Transverse colon (tissue), 4 donors: ENCODE measurements at places on chromosomes 3 and 15. TPM values are rescaled to one million over a fixed set of nuclear protein-coding genes. Genes with fewer than 3 reads are reported as not detected.

- no peaks in the 10 kb centered on the region for H3K36me3 ChIP-seq
- H3K4me1 ChIP-seq, result peaks cover 86% of the 10 kb centered on the region
- no peaks in the 10 kb centered on the region for H3K27me3 ChIP-seq
- peak overlapping the region; percentile 74 for H3K27ac ChIP-seq
- no peak for DNase-seq
Observed at GRCh38 chr3:183265157-183265642, 12.1 kb downstream of the B3GNT5 start.

DNA sequence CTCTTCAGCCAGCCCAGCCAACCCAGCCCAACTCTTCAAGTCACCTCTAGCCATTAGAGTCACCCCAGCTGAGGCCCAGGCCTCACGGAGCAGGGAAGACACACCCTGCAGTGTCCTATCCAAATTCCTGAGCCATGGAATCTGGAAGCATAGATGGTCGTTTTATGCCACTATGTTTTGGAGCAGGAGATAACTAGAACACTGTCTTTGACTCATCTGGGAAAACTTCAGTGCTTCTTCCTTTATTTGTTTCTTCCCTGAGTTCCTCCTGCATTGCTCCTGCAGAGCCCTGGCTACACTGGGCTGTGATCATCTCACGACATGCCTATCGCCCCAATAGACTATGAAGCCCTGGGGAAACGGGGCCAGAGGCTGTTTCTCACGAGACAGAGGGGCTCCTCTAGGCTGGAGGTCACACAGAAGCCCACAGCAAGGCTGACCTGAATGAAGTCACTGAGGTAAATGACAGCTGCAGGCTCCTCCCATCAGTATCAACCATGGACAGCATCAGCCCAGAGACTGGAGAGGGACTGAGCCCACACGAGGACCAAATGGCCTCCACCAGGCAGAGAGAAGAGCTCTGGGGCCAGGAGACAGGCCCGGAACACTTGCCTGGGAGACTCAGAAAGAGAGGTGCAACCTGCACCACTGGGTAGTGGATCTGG is 22.7 kb downstream of the CRABP1 start:
- H3K27me3 ChIP-seq, result no peaks in the 10 kb centered on the region
- no peak for DNase-seq
- peaks cover 11% of the 10 kb centered on the region for H3K4me1 ChIP-seq
- H3K36me3 ChIP-seq, result no peaks in the 10 kb centered on the region
- no peak overlapping the region for H3K4me3 ChIP-seq
- no peak overlapping the region for H3K27ac ChIP-seq

DNA sequence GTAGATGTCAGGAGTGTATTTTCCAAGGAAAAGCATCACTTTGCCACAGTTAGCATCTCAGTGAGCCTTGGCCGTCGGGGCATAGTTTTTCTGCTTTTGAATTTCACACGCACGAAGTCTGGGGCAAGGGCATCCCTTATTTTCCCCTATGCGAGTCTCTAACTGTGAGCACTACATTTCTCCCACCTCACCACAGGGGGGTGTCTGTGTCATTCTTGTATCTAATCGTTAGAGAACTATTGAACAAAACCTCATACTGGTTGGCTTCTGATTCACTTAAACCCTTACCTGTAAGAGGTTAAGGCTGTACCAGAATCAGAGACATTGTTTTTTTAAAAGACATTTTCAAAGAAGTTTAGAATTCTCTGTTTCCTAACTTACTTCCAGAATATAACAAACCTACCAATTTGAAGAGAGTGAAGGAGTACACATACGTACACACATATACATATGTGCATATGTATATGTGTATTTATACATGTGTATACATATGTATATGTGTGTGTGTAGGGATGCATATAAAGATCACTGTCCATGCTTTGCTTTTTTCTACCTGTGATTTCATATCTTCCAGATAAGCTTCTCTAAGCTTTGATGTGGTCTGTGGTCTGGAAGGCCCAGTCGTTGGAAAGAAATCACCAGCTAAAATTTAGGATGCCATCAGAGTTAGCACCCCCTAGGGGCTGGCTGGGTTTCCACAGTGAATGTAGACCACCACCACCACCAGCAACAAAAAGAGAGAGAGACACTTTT is 49.4 kb downstream of the MYZAP start:
- peaks cover 2% of the 10 kb centered on the region for H3K4me1 ChIP-seq
- no peak overlapping the region for H3K27ac ChIP-seq
- H3K27me3 ChIP-seq, result no peaks in the 10 kb centered on the region

GRCh38 chr3:66035763-66036477 is 2.8 kb downstream of the MAGI1 start:
- H3K36me3 ChIP-seq, result no peaks in the 10 kb centered on the region
- H3K4me1 ChIP-seq, result peaks cover 21% of the 10 kb centered on the region
- H3K4me3 ChIP-seq, result no peak overlapping the region
- H3K27ac ChIP-seq, result no peak overlapping the region

Gene ZPLD1
- not detected for total RNA-seq

DNA sequence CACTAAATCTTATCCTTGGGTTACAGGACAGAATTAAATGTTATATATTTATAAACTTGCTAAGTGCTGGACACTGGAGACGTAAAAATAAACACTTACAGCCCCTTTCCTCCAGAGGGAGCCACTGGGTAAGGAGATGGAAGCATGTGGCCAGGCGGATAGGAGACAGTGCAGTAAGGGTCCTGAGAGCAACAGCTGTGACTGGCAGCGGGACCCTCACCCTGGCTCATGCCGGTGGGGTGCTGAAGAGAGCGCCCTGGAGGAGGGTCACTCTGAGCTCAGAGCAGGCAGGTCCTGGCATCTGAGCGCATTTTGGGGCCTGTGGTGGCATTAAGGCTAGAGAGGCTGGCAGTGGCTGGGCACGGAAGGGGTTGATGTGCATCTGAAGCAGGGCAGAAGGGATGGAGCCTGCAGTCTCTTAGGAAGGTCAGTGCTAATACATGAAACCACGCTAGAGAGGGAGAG is 16.0 kb downstream of the SEC61A1 start:
- H3K27ac ChIP-seq, result no peak overlapping the region
- H3K4me3 ChIP-seq, result no peak overlapping the region
- DNase-seq, result no peak
- no peaks in the 10 kb centered on the region for H3K27me3 ChIP-seq

DNA sequence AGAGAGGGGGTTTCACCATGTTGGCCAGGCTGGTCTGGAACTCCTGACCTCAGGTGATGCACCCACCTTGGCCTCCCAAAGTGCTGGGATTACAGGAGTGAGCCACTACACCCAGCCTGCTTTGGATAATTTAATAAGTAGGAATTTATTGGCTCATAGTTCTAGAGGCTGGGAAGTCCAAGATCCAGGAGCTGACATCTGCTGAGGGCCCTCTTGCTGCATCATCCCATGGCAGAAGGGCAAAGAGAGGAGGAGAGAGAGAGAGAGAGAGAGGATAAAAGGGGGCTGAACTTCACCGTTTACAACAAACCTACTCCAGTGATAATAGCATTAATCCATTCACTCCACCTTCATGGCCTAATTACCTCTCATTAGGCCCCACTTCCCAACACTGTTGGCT is 62.0 kb upstream of the HES1 start:
- H3K4me1 ChIP-seq, result peaks cover 24% of the 10 kb centered on the region
- no peak for DNase-seq
- no peak overlapping the region for H3K4me3 ChIP-seq
- H3K27me3 ChIP-seq, result no peaks in the 10 kb centered on the region
- H3K27ac ChIP-seq, result no peak overlapping the region

Gene SLC28A2
- 11.1 TPM for total RNA-seq

DNA sequence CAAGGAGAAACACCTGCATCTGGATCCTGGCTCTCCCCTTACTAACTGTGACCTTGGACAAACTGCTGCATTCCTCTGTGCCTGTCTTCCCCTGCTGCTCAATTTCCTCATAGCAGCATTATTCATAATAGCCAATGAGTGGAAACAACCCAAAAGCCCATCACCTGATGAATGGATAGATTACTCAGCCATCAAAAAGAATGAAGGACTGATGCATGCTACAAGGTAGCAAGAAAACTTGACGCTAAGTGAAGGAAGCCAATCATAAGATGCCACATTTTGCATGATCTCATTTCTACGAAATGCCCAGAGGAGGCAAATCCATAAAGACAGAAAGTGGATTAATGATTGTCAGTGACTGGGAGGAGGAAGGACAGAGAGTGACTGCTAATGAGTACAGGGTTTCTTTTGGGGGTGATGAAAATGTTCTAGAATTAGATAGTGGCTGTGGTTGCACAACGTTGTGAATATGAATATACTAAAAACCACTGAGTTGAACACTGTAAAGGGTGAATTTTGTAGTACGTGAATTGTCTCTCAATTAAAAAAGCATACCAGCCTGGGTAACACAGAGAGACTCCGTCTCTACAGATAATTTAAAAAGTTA is 11.2 kb downstream of the IGDCC4 start:
- DNase-seq, result no peak
- H3K27me3 ChIP-seq, result no peaks in the 10 kb centered on the region
- H3K36me3 ChIP-seq, result no peaks in the 10 kb centered on the region
- no peaks in the 10 kb centered on the region for H3K4me1 ChIP-seq
- no peak overlapping the region for H3K27ac ChIP-seq
- no peak overlapping the region for H3K4me3 ChIP-seq
